Stimulated activated CD4-positive, alpha-beta T cell treated with anti-CD3 and anti-CD28 coated beads, Interleukin-2, amount 100 ng/mL, for 24 hours (primary cell): ENCODE measurements at places on chromosomes 13 and 19.

DNA sequence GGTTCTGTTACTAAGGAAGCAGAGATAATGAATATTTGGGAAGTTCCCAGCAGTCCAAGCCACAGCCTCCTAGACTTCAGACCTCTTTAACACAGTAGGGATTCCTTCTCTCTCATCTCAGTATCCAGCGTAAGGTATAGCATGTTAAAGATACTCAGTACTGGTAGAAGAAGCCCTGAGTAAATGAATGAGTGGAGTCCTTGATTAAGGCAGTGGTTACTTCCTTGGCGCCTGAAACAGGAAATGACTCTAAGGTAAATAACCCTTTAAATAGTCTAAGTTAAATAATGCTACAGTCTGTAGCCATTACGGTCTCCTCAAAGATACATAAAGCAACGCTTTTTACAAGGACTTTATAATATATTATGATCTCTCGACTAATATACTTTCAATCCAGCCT is 650.8 kb upstream of the MIR17HG start:
- DNase-seq = no peak

DNA sequence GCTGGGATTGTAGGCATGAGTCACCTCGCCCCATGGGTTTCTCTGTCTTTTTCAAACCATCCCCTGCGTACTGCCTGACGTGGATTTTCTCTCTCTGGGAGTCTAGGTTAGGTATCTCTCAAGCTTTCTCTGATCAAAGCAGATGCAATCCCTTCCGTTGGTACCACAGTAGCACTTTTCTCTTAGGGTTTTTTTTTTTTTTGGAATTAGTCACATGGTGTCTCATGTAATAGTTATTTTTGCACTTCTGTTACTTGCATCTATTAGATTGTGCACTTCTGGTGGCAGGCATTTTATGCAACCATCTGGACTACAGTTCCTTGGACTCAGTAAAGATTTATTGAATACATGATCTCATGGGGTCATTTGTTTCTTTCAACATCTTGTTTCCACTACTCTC is 72.1 kb downstream of the GPC6 start:
- no peak for DNase-seq

DNA sequence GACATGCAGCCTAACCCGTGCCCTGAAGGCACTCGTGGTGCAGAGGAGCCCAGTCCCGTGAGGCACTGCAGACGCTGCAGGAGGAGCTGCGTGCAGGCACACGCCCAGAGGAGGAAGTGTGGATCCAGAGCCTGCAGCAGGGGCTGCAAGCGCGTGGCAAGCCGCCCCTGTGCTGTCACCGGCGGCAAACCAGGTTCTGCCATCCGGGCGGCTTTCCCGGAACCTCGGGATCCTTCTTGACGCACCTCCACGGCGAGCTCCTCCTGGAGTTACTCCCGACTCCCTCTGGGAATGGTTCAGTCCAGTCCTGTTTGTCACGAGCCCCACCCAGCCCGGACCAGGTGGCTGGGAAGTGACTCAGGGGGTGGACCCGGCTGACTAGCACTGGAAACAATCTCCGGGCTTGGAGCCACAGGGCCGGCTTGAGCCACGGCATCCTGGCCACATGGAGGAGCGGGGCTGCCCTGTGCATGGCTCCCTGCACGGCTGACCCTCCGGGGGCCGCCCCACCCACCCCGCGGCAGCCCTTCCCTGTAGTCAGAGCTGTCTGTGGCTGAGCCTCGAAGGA is 10.2 kb downstream of the DPP9 start:
- no peak for DNase-seq

- no peak for DNase-seq
Observed at GRCh38 chr13:38417727-38418126, 68.1 kb downstream of the UFM1 start.

- DNase-seq = no peak
Observed at GRCh38 chr19:6706633-6706958, 13.9 kb downstream of the C3 start.

DNA sequence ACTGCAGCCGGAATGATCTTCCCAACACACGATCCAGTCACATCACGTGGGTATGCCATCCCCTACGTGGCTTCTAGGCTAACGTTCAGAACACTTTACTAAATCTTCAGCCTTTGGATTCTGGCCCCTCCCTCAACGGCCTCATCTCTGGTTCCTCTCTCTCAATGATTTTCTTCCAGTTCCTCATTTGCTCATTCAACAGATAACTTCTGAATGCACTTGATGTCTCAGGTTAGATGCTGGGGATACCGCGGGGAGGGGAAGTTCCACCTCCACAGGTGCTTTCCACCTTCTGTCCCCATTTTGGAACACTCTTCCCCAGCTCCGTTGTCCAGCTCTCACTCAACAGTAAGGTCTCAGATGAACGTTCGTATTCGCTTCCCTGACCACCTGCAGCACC is 66.1 kb downstream of the ATP7B start:
- DNase-seq = no peak

- DNase-seq = no peak
Observed at GRCh38 chr19:40921005-40921897, 39.2 kb upstream of the CYP2A7 start.

DNA sequence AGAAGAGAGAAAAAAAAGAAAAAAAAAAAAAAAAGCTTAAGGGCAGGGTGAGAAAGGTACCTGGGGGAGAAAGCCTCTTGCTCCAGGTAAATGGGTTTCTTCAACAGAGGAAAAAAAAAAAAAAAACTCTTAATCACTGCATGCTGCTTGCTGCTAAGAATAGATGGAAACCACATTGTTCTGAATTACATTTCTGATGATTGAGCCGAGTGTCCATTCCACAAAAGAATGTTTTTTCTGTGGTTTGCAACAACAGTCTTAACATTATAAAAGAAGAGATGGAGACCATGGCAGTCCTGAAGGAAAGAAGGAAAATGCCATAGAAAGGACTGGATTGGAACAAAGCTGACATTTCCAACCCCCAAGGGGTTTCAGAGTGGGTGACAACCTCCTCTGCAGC is 1312.7 kb downstream of the SLITRK1 start:
- no peak for DNase-seq

DNA sequence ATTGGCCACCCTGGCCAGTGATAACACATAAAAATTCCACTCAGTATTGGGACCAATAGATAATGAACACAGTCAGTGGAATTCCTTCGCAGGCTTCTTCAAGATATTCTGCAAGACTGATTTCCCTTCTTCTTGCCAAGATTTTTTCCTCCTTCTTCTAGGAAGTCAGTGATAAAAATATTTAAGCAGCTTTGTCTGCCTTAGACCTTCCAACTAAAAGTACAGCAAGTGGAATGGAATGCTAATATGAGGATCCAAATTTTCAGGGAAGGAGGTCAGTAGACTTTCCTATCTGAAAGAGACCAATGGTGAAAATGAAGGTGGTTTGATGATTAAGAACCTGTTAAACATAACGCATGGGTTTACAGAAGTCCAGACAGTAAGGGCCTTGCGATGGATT is 9.6 kb downstream of the STARD13 start:
- DNase-seq = no peak

- DNase-seq = no peak
Observed at GRCh38 chr13:40362502-40362901, 303.9 kb downstream of the FOXO1 start.

GRCh38 chr19:3365836-3366752 is at the start of gene NFIC:
TSS of gene NFIC (plus strand) at chr19:3366583. CDS start at chr19:3366637, 54 bp downstream.
- DNase-seq = peak; percentile 46

- DNase-seq = no peak
Observed at GRCh38 chr13:100212904-100213553, 124.1 kb downstream of the PCCA start.

- DNase-seq = peak; percentile 45
Observed at GRCh38 chr13:24693862-24694471, 13.8 kb downstream of the ATP12A start.

GRCh38 chr13:106314417-106314816 is 221.0 kb downstream of the EFNB2 start:
- DNase-seq = no peak

DNA sequence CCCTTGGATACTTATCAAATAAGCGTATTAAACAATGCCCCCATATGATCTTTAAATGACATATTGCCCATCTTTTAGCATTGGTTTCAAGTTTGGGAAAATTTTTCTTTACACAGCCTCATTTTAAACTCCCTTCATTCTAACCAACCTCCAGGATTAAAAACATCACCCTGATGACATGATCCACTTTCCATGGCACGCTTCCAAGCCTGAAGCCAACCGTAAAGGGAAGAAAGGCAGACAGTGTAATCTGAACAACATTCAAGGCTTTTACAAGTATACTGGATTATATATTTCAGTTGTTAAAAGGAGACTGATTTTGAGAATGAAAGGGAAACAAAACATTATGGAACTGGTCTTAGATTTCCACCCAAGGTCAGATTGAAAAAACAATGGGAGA is 1721.9 kb downstream of the OLFM4 start:
- no peak for DNase-seq

DNA sequence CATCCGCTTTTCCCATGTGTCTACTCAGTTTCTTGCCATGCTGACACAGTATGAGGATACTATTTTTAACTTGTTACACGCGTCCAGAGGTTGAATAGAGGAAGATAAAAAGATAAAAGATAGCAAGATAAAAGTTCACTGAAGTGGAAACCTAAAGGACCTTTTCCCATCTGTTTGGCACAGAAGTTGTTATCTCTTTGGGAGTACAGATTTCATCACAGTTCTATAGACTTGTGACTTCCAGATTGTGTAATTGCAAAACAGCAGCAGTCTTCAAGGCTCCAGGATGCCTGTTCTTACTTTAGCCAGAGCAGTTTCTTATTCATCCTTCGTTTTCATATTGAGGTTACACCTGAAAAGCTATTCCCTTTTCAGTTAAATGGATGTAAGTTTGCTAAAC is 369.2 kb downstream of the GPC5 start:
- DNase-seq = no peak

- DNase-seq = no peak
Observed at GRCh38 chr13:110716247-110716515, 2.7 kb downstream of the ING1 start.

DNA sequence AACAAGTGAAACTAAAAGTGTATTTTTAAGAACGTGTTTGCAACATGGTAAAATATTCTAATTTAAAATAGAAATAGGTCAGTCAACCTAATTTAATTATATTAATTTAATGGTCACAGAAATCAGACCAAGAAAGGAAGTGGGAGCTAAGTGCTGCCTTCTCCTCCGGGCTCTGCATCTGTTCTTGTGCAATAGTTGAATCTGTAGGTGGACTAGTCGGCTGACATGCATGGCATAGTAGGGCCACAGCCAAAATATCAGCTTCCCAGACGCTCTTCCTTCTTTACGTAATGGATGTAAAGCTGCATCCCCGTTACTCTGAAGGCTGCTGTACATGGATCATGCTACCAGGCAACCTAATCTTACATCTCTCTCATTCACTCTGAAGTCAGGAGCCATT is 47.3 kb downstream of the COL4A1 start:
- no peak for DNase-seq

DNA sequence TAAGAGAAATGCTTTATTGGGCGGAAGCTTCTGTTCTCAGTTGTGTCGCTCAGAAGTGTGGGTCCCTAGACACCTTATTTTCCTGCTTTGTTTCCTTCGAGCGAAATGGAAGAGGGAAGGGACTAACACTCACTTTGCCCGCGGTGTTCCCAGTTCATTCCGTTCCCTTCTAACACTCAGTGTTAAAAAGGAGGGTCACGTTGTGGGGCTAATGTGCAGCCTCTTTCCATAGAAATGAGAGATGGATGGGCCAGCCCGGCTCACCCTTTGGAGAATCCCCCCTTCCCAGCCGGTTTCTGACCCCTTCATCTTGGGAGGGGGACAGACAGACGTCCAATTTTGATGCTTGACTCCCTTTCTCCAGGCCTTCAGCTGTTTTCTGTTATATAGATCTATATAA is 2.3 kb downstream of the ATP11A start:
- no peak for DNase-seq

GRCh38 chr13:50911081-50911631 is 1.6 kb downstream of the RNASEH2B start:
- DNase-seq = no peak

DNA sequence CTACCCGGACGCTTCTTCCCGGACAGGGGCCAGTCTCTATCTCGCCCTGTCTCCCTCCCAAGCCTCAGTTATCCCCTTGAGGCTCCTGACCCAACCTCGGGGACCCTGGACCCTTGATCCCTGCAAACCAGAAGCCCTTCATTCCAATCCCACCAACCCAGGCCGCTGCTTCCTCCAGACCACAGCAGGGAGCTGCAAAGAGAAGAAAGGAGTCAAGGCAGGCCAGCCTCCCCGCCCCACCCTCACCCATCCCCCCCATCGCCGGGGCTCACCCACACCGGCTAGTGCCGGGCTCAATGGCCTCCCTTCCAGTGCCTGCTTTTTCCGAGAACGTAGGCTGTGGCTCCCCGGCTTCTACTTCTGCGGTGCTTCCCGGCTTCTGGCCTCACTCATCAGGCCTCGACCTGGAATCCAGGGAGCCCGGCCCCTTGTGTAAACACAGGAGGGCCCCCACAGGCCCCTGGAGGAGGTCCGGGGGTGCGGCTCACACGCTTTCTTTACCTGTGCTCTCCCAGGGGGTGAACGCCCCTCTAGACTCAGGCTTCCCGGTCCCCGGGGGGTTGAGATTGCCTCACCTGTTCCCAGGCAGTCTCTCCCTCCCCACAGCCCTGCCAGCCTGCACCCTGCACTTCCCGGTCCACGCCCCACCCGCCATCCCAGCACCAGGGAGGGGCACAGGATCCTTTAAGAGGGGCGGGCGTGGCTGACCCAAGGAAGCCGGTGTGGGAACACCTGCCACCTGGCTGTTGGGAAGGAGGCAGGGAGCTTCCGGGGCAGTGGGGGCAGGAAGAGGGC is at the start of gene FAM83E:
Gene FAM83E, minus strand, starts transcription at position 641 of the 795 bp plus-strand sequence. CDS start 1,704 bp downstream, outside the sequence.
- peak; percentile 54 for DNase-seq

DNA sequence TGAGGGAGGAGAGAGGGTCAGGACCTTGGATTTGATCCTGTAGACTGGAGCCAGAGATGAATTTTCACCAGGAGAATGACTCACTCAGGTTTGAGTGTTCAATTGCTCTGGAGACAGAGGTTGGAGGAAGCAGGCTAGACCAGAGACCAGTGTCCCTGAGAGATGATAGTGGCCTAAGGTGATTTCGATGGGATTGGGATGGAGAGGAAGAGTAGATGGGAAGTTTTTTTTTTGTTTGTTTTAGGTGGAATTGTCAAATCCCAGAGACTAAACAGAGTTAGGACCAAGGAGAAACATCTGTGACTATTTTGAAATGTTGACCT is 2.3 kb downstream of the CEBPG start:
- DNase-seq = no peak

DNA sequence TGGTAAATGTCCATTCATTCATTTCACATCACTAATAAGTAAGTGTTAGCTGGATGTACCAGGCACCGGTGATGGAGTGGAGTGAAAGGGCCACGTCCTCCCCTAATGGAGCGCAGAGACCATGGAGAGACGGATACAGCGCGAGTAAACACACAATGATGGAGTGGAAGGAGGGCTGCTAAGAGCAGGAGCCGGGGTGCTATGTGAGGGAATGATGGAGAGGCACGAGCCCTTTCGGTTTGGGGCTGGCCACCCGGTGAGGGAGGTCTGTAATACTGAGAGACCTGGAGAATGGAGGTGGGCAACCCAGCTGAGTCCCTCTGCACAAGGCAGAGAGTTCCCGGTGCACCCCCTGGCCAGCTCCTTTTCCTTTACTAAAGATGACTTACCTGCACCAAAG is 53.7 kb downstream of the PEPD start:
- DNase-seq = no peak
